Progenitor cell of endocrine pancreas (in vitro differentiated cells): ENCODE measurements at places on chromosomes 2 and 18. TPM values are rescaled to one million over a fixed set of nuclear protein-coding genes. Genes with fewer than 3 reads are reported as not detected.

The PFN4 gene
- 0.55 and 1.1 TPM in 2 replicates for total RNA-seq

- no peak for DNase-seq
Observed at GRCh38 chr2:191927991-191928390, 81.1 kb upstream of the CAVIN2 start.

The ATP8B1 gene
- 21.7 and 21.9 TPM in 2 replicates for total RNA-seq

DNA sequence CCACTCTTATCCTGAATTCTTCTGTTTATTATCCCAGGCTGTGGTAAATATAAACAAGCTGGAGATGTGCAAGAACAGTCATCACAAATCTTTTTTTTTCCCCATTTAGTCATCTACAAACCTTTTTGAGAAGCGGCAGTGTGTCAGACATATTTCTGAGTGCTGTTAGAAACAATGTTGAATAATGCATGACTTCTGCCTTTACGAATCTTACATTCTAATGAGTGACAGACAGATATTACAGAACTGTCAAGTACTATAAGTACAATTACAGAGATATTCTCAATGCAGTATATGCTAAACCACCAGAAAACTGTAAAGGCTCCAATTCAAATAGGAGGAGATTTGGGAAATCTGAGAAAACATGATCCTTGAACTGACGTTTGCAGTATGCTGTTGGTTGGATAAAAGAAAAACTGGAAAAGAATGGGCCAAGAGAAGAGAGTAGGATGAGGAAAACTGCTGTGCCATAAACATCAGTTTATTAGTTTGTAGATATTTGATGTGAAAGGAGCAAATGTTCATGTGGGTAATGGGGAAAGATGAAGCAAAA lies 379.5 kb upstream of the SLC8A1 start:
- no peak for DNase-seq

DNA sequence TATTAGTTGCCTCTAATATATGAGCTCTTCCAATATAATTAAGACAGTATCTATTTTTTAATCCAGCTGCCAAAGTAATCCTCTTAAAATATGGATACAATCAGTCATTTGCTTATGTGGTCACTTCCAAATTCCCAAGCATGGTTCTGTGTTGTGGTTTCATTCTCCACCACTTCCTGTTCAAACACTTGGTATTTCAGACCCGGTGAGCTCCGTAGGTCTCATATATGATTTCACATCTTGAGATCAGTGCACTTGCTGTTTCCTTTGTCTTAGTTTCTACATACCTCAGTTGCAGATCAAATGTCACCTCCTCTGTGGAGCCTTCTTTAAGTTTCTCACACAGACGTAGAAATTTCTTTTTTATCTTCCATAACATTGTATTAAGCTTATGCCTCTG lies 254.2 kb downstream of the KCNS3 start:
- no peak for DNase-seq

GRCh38 chr2:157441072-157441454 lies 2.8 kb downstream of the CYTIP start:
- DNase-seq: no peak

GRCh38 chr2:102000813-102001766 lies 9.3 kb downstream of the IL1R2 start:
- DNase-seq: no peak

The LYG2 gene
- total RNA-seq: not detected in 2 replicates

The SLC11A1 gene
- total RNA-seq: 0.33 and 0.34 TPM in 2 replicates

GRCh38 chr2:100554798-100555407 lies 7.9 kb upstream of the PDCL3 start:
- DNase-seq: no peak

GRCh38 chr2:199111458-199111857 lies 346.3 kb downstream of the SATB2 start:
- no peak for DNase-seq

DNA sequence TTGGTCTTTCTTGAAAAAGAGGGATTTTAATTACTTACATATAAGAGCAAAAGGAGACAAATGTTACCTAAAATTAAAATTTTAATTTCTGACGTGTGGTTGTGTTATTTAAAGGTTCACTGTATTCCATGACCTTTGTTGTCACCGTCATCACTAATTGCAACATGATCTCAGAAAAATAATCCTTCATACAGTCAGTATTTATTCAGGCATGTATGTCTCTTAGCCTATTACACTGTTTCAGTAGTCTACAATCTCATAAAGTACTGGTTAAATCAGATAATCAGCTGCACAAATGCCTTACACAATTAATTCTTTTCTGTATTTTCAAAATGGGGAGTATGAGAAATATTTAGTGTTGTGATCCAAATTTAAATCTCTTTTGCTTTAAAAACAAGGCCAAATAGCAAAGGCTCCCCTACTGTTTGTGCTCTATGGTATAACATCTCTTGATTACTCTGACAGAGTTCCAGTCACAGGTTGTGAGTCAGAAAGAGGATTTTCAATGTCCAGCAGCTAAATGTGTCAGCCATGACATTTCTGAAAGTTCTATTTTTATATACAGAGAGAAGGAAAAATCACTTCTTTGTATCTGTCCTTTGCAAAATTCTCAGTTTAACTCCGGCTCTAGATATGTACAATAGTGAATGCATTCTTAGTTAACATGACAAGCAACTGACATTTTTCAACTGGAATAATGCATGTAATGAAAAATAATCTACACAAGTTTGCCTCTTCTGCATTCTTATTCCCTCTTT lies 184.0 kb downstream of the FIGN start:
- no peak for DNase-seq

- DNase-seq: no peak
Observed at GRCh38 chr2:6443061-6443823, 422.5 kb downstream of the CMPK2 start.

DNA sequence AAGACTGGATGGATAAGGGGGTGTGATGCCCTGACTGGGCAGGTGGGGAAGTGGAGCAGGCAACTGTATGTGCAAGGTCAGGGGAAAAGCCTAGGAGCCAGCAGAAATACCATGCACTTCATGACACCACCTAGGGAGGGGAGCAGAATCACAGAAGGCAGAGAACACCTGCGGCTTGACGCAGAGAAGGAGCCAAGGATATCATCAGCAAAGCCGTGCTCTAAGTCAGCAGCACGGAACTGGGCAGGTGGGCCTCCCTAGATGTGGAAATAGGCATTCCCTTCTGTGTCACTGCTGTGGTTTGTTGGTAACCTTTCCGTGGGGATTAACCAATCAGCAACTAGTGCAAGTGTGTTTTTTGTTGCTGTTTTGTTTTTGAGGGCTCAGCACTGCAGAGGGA lies 41.3 kb downstream of the HDLBP start:
- DNase-seq: no peak

GRCh38 chr18:24111936-24112335 lies 26.9 kb upstream of the CABYR start:
- no peak for DNase-seq

The LAMA3 gene
- 0.84 and 1.2 TPM in 2 replicates for total RNA-seq

The TMEM169 gene
- 3.6 and 3.8 TPM in 2 replicates for total RNA-seq

The B4GALT6 gene
- 32.2 and 33.1 TPM in 2 replicates for total RNA-seq

The ANKRD62 gene
- total RNA-seq: not detected in 2 replicates

DNA sequence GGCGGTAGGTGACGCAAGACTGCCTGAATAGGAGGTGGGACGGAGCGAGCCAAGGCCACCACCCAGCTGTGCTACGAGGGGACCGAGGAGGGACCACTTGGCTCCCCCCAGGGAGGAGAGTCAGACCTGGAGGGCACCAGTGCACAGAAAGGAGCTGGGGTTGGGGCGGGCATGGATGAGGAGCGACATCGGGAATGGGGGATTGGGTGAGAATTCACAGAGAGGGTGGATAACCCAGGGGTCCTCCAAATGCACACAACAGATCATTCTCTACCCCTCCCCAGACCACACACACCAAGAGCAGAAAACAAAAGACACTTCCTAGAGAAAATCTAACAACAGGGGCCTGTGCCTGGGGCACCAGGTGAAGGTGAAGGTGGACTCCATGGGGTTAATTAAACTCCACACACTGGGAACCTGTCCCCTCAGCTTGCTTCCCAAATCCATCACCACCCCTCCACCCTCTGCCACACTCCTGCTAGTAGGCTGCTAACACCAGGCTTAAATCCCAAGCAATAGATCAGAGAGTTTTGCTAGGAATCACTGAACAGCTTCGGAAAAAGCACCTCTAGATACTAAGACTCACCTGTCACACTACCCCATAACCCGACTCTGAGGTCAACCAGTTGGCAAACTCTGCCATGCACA lies 274.6 kb downstream of the EIPR1 start:
- DNase-seq: no peak

The ONECUT2 gene
- total RNA-seq: 92.2 and 110 TPM in 2 replicates

- DNase-seq: no peak
Observed at GRCh38 chr2:72118951-72119350, 28.7 kb downstream of the CYP26B1 start.

- no peak for DNase-seq
Observed at GRCh38 chr2:105299290-105299689, 30.2 kb downstream of the TGFBRAP1 start.

DNA sequence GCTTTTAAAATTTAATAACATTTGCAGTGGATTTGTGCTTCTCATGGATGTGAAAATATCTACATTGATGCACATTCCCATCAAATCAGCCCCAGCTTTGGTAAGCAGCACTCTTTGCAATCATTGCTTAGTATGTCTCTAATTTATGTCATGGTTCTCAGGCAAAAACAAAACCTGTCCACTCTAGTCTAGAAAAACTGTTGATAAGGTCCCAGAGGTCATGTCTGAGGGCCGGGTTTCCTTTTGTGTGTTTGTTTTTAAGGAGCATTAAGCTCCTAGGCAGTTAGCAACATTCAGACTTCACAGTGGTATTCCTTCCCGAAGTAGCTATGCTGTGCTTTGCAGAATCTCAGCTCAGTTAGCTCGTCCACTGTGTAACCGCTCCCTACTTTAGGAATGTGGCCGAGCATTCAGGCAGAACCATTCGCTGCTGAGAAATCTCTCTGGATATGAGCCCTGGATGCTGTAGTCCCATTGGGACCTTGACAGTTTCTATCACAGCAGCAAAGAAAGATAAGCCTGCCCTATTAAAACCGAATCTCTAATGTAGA lies 4.0 kb downstream of the DIPK1C start:
- no peak for DNase-seq

DNA sequence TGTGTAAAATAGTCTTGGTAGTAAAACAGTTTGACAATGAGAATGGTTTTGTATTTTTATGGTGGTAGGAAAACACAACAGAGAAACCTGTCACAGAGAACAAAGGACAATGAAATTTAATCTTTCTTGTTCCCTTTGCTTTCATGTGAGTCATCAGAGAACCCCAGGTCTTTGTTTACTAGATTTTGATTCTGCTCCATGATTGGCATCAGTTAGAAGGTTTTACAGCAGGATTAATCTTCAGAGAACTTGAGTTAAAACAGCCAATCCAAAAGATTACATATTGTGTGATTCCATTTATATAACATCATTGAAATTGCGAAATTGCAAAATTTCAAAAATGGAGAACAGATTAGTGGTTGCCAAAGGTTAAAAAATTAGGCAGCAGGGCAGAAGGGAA lies 2.5 kb downstream of the APLF start:
- DNase-seq: no peak

The CD8B2 gene
- total RNA-seq: not detected in 2 replicates

DNA sequence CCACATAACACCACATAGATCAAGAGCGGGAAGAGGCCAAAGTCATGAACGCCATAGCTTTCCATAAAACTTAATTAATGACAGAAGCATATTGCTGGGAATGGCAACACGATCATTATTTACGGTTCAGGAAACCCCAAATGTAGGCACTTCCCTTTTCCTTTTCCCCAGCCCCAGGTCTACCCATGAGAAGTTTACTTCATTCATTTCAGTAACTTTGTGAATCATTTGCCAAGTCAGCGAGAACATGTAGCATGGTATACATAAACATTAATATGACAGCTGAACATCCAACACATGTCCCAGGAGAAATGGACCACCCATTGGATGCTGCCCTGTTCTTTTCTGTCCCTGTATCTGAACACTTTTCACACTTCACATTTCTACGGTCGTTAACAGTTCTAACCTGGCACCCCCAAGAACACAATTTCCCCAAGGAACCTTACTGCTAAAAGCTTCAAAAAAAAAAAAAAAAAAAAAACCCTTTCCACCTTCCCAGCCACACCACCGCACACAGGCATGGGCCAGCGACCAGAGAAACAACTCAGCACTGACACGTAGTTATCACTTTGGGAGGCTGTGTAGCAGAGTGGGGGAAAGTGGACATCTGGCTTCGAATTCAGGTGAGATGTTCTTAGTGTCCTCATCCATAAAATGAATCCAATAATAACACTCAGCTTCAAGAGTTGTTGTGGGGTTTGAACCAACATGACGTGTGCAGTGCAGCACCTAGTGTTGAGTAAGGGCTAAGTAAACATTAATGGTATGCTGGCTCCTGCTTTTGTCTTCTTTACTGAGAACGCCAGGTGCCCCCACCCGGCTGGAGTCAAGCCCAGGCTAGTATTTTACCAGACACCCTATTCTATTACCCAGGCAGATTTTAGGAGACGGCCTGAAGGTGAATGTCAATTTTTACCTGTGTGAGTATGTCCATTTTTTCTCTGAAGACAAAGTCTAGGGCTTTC lies 371.5 kb downstream of the LNPK start:
- DNase-seq: no peak

The RAX gene
- not detected in 2 replicates for total RNA-seq

GRCh38 chr2:9017411-9017810 lies 13.9 kb upstream of the MBOAT2 start:
- DNase-seq: no peak

The HRH4 gene
- total RNA-seq: not detected in 2 replicates

DNA sequence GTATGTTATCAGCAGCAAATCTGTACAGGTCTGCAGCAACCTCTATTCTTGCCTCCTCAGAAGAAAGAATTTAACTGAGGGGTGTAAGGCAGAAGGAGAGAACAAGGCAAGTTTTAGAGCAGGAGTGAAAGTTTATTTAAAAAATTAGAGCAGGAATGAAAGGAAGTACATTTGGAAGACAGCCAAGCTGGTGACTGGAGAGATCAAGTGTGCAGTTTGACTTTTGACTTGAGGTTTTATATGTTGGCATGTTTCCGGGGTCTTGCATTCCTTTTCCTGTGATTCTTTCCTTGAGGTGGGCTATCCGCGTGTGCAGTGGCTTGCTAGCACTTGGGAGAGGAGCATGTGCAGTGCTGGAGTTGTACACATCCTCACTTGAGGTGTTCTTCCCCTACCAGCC lies 16.5 kb upstream of the CERS6 start:
- no peak for DNase-seq

- no peak for DNase-seq
Observed at GRCh38 chr2:47026748-47027534, 111.3 kb upstream of the MCFD2 start.

DNA sequence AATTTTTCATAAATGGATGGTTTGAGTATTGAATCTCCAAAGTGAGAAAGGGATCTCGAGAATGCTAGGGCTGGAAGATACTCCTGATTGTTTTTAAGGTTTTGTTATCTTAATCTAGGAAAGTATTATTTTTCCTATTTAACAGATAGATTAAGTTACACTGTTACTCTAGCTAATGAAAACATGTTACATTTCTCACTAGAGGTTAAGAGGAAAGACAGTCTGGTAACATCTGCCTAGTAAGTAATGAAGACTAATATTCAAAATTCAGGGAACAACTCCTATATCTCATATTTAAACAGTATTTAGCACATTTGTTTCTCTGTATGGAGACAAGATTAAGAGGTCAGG lies 2.0 kb downstream of the GALNT3 start:
- no peak for DNase-seq
